GM04503 (cell line): ENCODE measurements at places on chromosomes 2 and 18.

GRCh38 chr18:75086494-75087034, 122.4 kb downstream of the PTGR3 start:
- no peak for DNase-seq

- no peak for DNase-seq
These were observed 23.6 kb upstream of the SOS1 start for GRCh38 chr2:39144416-39144815.

DNA sequence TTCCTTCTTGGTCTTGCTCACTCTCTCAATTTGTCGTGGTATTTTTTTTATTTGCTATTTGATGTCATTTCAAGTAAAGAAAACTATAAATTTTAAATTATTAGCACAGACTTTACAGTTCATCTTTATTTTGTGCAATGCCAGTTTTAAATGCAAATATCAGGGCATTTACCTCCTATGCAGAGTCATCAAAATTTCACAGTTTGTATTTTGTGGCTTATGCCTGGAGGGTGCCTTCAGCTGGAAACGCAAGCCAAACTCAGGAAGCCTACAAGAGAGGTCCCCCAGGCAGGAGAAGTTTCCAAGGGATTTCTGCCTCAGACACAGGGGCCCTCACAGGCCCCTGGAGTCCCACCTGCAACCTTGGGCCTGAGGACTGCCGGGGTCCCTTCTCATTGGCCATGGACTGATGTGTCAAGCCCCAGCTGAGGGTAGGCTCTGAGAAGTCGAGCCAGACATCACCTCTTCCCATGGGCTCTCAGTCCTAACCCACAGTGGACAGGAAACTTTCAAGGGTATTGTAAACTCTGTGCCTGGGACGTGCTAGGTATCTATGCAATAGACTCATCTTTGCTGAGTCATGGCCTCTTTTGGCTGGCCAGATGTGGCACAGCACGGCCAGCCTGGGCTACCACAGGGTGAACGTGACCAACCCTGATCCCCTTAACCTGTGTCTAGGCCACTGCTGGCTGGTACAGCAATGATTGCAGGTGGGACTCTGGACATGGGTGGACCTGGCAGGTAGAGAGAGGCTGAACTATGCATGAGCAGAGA, 236.5 kb downstream of the CELF4 start:
- no peak for DNase-seq

DNA sequence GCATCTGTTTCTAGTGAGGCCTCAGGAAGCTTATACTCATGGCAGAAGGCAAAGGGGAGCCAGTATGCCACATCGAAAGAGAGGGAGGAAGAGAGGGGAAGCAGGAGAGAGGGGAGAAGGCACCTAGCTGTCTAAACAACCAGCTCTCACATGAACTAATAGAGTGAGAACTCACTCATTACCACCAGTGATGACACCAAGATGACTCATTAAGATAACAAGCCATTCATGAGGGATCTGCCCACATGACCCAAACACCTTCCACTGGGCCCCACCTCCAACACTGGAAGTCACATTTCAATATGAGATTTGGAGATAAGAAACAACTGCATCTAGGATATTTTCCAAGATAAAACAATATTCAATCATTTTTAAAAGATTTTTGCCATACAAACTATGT, 753.9 kb upstream of the ZEB2 start:
- no peak for DNase-seq

GRCh38 chr18:28791101-28791500, 614.2 kb upstream of the CDH2 start:
- DNase-seq, result no peak

GRCh38 chr2:144461308-144461766, 58.6 kb downstream of the ZEB2 start:
- no peak for DNase-seq

- no peak for DNase-seq
These were observed 131.0 kb upstream of the ZEB2 start for GRCh38 chr2:144650907-144651306.

- peak; percentile 25 for DNase-seq
These were observed 180.6 kb upstream of the EPAS1 start for GRCh38 chr2:46116553-46116991.

GRCh38 chr2:64086347-64087082, 57.7 kb downstream of the PELI1 start:
- no peak for DNase-seq

DNA sequence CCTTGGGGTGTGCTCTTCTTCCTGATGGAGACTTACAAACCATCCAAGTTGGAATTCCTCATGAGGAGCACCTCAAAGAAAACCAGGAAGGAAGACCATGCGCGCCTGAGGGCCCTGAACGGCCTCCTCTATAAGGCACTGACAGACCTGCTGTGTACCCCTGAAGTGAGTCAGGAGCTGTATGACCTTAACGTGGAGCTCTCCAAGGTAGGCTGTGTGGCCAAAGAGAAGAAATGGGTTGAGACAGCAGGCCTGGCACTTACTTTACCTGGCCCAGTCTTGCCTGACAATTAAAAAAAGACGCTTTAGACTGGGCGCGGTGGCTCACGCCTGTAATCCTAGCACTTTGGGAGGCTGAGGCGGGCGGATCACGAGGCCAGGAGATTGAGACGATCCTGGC, 3.1 kb downstream of the RBFA start:
- DNase-seq, result no peak

DNA sequence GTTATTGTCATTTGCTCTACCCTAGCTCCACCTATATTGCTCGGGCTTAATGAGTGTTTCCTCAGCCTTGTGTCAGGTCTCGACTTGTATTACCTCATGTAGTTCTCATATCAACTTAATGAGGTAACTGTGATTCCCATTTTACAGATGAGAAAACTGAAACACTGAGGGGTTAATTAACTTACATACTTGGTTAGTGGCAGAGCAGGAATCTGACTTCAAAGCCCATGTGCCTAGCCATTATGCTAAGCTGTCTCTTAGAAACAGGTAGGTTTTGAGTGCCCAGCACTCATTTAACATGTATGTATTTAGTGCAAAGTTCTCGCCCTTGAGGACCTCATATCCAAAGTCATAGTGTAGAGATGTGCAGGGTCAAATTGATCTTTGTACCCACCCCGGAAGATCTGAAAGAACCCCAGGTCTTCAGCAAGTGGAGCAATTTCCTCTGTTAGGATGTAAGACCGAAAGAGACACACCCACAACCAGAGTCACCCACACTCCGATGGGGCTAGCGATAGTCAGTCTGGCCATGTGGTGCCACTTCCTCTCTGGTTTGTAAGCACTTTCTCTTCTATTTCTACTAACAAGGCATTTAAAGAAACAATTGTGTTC, 121.0 kb upstream of the SLC39A10 start:
- no peak for DNase-seq

GRCh38 chr2:212831671-212832199, 293.1 kb upstream of the ERBB4 start:
- DNase-seq, result no peak

DNA sequence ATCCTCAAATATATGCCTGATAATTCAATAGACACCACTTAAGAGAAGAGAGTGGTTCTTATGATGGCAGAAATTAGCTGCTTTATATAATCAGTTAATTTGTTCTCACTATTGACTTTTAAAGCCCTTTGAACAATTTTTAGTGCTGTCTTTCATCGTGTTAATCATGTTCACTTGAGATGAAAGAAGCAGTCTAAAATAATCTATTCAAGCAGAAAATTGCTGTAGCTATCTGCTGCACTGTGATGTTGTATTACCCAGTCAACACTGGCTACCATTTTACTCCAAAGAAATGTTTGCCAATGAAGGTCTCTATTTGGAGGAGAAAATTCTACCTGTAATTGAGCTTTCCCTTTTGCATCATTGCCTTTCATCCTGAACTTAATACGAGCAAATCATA, 459.8 kb upstream of the FSIP2 start:
- DNase-seq, result no peak

DNA sequence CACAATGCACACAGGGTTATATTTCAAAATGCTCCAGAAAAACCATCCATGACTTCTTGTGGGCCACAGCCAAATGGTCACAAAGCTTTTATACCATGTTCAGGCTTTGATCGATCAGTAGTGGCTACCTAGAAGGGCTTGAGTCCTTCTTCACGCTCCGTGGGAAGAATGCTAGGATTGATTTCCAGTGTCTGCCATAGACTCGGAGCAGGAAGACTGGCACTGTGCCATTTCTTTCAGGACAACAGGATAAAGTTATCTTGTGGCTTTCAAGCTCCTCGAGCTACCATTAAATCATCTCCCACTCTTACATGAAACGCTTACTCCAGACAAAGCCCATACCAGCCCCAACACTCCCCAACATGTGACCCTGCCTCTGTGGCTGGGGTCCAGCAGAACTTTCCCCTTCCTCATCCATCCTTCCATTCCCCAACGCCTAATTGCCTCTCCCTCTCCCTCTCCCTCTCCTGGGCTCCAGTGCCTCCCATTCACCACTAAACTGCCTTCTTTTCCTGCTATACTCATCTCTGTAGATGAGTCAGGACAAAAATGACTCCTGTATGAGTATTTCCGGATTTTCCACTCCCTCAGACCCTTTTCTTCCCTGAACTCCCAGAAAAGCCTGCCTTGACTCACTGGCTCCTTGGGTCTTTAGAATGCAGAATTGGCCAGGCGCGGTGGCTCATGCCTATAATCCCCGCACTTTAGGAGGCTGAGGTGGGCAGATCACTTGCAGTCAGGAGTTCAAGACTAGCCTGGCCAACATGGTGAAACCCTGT, 40.9 kb downstream of the ADD2 start:
- DNase-seq, result no peak

- no peak for DNase-seq
These were observed 183.8 kb downstream of the DYSF start for GRCh38 chr2:71637168-71637567.

DNA sequence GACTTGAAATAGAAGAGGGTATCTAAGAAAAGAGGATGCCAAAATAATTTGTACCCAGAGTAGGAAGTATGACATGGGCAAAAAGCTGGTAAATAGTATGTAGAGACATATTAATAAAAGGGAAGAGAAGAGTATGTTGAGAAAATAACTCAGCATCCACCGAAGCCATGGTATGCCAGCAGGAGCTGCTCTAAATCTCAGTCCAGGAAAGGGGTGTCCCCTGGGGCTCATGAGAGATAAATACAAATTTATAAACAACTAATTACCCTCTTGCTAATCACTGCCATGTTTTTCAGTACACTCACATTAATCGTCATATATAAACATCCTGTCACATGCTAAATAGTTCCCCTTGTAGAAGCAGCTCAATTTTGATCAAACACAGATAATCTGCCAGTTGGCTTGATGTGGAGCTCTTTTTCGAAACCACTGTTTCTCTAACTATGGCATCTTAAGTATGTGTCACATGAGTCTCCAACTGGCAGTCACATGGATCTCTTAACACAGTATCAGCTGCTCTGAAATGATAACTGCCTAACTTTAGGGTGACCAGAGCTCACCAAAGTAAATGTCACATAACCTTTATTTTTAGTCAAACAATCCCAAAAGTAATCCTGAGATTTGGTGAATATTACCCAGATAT, 31.9 kb downstream of the EXOC6B start:
- DNase-seq, result peak; percentile 42

- DNase-seq, result no peak
These were observed 318 bp upstream of the CDC42EP3 start for GRCh38 chr2:37671816-37672103.

DNA sequence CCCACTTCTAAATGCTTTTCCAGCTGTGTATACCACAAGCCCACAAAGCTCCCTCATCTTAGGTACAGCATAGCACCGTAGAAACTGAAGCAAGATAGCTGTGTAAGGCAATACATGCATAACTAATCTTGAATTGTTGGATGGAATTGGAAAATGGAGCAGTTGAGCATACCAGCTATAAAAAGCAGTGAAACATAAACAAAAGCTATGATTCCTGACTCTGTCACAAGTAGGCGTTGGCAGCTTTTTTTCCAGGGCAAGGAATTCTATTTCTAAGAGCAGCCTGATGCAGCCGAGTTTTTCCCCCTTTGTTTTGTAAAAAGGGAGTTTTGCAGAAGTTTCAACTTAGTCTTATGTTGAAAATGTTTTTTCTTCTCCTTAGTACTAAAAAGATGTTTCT, 32.4 kb downstream of the MOGAT1 start:
- no peak for DNase-seq

DNA sequence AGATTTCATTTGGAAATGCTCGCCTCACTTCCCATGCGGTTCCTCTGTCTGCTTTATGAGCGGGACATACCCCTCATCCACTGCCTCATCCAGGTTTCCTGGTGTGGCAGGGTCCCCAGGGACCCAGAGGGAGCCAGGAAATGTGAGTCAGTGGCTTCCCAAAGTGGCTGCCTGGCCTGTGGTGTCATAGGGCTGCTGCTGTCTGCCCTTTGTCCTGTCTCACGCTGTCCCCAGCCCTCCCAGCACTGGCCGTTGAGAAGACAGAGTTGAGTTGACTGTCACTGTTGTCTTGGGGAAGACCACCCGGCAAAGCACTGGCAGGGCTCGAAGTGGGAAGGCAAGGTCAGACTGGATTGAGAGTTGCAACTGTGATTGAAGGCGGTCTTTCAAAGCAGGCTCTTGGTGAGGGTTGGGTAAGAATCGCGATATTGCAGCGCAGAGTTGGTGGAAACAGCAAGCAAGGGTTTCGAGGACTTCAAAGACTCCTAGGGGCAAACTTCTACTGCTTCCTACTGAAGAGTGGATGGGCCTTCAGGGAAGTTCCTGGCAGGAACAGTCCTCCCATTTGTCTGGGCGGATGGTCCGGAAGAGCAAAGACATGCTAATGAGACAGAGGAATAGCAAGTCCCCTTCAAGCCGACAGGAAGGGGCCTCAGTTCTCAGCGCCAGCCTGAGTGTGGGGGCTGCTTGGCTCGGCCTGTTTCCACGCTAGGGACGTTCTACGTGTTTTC, 33.9 kb downstream of the RAB31 start:
- peak; percentile 49 for DNase-seq
